ENCODE measurements at places on chromosomes 2 and 18.

- no peak for DNase-seq
Observed at GRCh38 chr18:74316257-74317170, 875 bp downstream of the C18orf63 start.

GRCh38 chr2:74017223-74017622 lies 32.5 kb downstream of the TET3 start:
- DNase-seq, result no peak

DNA sequence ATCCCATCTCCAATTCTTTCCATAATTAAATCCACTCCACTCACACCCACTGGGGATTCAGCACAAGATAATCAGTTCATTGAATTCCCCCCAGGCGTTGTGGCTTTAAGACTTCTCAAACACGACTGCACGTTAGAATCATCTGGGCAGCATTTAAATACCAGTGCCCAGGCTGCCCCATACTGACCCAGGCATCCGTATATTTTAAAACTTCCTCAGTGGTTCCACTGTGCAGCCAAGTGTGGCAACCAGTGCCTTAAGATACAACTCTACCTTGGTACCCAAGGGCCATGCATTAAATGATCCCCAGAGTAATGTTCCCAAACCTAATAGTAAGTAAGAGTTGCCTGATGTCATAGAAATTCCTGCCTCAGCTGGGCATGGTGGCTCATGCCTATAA lies 54.3 kb upstream of the BZW1 start:
- no peak for DNase-seq

DNA sequence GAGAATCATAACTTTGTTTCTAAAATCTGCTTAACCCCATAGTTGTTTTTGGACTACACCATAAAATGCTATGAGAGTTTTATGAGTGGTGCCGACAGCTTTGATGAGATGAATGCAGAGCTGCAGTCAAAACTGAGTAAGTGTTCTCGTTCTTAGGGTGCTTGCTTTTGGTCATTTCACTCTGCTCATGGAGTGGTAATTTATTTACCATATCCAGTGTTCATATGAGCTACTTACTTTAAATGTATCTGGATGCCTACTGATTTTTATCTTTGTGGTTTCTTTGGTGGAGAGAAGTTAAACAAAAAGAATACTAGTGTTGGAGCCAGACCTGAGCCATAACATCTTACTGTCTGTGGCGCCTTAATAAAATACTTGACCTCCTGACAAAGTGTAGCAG lies 16.4 kb downstream of the NDC80 start:
- DNase-seq, result no peak

DNA sequence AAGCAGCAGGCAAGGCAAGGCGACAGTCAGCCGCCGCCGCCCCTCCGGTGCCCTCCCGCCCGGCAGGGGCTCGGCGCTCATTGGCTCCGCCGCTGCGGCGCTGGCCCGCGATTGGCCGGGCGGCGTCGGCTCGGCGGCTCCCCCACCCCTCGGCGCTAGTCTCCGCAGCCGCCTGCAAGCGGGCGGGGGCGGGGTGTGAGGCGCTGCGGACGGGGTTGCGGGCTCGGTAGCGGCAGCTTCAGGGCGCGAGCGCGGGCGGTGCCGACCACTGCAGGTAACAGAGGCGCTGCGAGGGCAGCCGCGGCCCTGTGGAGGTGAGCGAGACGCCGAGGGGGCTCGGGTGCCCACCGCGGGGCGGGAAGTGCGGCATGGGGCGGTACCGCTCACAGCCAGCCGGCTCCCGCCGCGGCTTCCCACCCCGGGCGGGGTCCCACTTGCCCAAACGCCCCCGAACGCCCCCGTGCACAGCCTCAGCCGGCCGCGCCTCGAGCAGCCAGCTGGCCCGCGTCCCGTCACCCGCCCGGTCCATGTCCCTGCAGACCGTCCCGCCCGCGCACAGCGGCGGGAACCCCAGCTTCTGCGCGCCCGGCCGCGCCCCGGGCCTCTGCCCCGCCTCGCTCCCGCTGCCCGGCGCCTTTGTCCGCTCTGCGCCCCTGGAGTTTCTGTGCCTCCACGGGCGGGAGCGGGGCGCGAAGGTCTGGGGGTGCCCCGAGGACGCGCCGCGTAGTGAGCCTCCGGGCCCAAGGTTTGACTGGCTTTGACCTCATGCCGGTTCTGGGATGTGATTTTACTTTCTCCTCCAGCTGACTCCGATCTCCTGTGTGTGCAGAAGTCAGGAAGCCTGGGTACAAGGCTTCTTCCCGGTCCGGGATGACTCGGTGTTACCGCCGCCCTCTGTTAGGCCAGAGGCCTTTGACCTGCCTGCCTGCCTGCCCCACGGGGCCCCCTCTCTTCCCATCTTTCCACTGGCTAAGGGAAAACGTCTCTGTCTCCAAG lies at the start of gene SANBR:
TSS of gene SANBR (plus strand) at position 158 of the 996 bp plus-strand sequence. CDS start 4,480 bp downstream, outside the sequence.
- DNase-seq, result peak; percentile 25

GRCh38 chr2:111244864-111245263 lies 124.2 kb downstream of the BCL2L11 start:
- no peak for DNase-seq

DNA sequence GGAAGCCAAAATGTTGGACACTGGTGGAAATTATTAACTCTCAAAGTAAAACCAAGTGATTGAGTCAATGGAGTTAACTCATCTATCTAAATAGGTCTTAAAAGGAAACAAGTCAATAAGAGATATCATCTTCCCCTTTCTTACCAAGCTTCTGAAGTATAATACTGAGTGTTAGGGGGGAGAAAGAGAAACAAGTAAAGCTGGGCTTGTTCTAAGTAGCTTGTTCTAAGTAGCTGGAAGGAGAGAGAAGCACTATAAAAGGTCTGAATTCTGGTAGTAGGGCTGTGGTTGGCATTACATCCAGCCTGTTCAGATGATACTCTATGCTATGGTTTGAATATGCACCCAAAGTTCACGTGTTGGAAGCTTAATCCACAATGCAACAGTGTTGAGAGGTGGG lies 26.8 kb downstream of the YES1 start:
- DNase-seq, result no peak

DNA sequence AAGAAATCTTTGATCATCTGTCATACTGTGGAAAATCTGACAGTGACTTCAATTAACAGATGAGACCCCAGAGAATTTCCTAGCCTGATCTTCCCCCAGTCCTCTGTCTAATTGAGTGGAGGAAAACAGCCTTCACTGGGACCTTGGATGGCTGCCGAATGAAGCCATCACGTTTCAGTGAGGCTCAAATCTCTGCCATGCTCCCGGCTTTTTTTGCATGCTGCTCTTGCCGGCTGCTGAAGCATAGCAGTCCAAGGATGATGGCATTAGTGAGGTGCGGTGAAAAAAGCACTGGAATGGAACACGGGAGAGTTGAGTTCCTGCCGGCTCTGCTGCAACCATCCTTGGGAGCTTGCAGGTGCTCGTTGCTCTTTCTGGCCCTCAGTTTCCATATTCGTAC lies 430.5 kb downstream of the SLC4A3 start:
- DNase-seq, result no peak

DNA sequence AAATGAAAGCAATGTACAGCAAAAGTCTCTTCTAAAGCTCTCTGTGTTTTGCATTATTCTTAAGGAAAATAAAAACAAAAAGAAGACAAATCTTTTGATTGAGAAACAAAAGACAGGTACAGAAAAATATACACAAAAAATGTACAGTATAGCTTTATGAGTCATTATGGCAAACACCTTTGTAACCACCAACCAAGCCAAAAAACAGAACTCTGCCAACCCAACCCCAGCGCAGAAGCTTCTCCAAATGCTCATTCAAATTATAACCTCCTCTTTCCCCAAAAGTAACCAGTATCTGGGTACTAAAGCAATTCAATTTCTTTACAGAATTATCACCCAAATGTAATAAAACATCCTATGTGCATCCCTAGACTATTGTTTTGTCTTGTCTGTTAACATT lies 255.9 kb upstream of the STON1 start:
- DNase-seq, result no peak

DNA sequence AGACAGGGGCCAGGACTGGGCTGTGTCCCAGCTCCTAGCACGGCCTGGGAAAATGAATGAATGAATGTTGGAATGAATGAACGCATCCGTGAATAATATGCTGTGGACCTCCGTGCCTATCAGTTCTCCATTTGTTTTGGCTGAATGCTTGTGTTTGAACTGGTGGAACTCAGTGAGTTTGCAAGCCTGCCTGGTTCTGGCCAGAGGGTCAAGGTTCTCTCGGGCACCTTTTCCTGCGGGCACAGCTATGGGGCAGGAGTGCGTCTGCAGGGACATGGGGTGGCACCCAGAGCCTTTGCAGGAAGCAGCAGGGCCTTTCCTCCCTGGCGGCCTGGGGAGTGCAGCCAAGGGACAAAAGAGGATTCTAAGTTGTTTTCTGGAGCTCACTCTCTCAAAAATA lies 17.6 kb upstream of the PDIA6 start:
- no peak for DNase-seq

GRCh38 chr2:190794790-190795189 lies 85.8 kb upstream of the GLS start:
- no peak for DNase-seq

- no peak for DNase-seq
Observed at GRCh38 chr2:200348897-200349563, 42.5 kb downstream of the SPATS2L start.

GRCh38 chr18:31741097-31741735 lies 19.5 kb downstream of the SLC25A52 start:
- DNase-seq, result peak; percentile 17

- no peak for DNase-seq
Observed at GRCh38 chr2:188016917-188017316, 274.8 kb upstream of the GULP1 start.

- DNase-seq, result no peak
Observed at GRCh38 chr2:182186132-182186735, 200.6 kb downstream of the PPP1R1C start.

- no peak for DNase-seq
Observed at GRCh38 chr18:5415031-5415430, 119.5 kb upstream of the ZBTB14 start.

DNA sequence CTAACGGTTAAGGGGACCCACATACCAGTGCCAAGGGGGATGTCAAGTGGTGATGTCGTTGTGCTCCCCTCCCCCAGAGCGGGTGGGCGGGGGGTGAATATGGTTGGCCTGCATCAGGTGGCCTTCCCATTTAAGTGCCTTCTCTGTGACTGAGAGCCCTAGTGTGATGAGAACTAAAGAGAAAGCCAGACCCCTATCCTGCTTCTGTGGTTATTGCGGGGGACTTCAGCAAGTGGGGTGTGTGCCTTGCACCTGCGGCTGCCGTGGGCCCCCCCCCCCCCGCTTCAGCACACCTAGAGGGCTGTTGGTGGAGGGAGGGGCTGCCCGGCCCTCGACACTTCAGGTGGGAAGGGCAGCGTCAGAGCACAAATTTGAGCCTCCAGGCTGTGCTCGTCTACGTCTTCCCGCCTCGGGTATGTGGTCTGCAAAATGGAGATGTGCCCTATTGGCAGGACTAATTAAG lies 6.1 kb downstream of the CTDSP1 start:
- DNase-seq, result no peak

DNA sequence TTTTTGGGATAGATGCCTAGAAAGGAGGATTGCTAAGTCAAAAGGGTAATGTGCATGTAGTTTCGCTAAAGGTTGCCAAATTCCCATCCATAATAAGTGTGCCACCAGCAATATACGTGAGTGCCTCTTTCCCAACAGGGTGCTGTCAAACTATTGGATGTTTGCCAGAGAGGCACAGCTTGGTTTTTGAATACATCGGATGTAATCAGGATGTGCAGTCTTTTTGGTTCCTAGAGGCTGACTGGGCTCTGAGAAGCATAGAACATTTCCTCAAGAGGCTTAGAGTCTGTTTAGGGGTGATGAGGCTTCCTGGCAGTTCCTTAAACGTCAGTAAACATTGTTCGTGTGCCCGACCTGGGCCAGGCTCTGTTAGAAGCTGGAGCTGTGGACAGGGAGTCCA lies 28.0 kb downstream of the AGAP1 start:
- DNase-seq, result no peak

GRCh38 chr2:66573416-66573815 lies 138.5 kb downstream of the MEIS1 start:
- DNase-seq, result no peak

DNA sequence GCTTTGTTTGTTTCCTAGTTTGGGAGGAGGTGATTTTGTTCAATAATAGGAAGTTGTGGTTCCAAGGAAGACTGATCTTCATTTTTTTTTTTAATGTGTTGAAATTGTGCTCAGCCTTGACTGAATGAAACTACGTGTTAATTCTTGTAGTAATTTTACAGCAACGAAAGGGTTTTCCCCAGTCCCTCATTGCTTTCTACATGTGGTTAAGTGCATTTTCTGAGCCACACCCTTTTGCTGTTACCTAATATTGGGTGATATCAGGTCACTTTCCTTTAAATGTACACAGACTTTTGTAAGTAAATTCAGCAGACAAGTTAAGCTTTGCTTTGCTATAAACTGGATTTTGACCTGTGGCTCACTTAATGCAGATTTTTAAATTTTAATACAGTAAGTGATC lies 73.6 kb downstream of the OTX1 start:
- DNase-seq, result no peak

GRCh38 chr2:25174192-25174861 lies 5.9 kb upstream of the POMC start:
- DNase-seq, result no peak

DNA sequence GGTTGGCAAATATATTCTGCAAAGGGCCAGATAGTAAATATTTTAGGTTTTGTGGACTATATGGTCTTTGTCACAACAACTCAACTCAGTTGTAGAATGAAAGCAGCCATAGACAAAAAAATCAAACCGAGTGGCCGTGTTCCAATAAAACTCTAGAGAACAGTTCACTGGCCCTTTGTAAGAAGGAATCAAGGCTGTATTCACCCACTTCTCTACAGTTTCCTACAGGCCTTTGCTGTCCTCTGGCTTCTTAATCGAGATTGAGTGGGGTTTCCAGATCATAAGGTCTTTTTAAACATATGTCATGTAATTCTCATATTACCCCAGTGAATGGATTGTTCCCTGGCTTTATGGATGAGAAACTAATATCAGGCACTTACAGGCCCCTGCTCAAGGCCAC lies 448.9 kb upstream of the ETAA1 start:
- DNase-seq, result no peak

DNA sequence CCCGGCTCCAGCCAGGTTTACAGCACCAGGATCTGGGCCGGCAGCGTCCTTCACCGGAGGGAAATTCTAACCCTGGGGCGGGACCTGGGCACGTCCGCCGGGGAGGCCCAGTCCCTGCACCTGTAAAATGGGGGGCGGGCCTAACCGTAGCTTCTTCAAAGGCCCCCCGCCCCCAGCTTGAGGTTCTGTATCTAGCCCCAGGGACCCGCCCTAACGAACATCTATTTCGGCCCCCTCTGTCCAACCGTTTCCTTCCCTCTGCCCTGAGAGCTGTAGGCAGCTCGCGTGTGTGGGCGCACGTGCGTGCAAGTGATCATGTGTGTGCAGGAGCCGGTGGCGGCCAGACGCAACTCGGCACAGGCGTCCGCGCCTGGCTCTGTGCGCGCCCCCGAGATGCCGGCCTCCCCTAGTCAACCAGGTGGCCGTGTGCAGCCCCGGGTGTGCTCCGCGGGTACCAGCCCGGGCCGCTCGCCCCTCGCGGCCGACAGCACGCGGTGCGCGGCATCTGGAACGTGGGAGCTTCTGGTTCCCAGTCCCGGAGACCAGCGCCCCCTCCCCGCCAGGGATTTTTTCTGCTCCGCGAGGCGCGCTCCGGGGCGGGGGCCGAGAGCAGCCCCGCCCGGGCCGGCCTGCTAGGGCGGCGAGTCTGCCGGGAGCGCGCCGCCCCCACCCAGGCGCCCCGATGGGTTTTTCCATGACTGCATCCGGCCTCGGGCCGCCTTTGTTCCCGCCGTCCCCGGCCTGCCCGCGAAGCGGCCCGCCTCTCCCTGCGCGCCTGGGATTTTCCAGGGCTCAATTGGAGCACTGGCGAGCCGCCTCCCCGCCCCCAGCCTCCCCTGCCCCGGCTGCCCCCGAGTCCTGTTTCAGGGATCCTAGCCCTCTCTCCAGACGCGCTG lies 21.2 kb downstream of the TEX44 start:
- DNase-seq, result peak; percentile 43

- DNase-seq, result no peak
Observed at GRCh38 chr2:104866883-104867812, 13.2 kb downstream of the POU3F3 start.

Measured in thoracic aorta (tissue), 2 donors.